ENCODE measurements at places on chromosomes 7 and 10.

GRCh38 chr10:3169271-3169670, 3.3 kb downstream of the PITRM1 start:
- no peak for DNase-seq

- DNase-seq: no peak
These were observed 8.1 kb downstream of the CYP26A1 start for GRCh38 chr10:93081834-93082233.

DNA sequence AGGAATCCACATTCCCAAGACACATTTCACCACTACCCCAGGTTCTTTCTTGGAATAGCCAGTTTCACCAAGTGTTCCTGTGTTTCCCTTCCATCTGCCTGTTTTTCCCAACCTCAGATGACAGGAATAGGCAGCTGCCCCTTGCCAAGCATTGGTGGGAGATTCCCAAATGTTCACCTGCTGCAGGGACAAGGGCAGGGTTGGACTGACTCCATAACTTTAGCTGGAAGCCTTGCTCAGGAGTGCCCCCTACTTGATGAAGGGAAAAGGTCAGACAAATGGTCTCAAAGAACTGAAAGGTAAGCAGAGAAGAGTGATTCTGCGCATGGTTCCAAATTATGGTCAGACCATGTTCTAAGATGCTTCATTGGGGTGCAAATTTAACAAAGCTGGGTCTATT, 45.1 kb upstream of the LYZL1 start:
- DNase-seq: no peak

- DNase-seq: no peak
These were observed 3.9 kb upstream of the GPER1 start for GRCh38 chr7:1083729-1084657.

DNA sequence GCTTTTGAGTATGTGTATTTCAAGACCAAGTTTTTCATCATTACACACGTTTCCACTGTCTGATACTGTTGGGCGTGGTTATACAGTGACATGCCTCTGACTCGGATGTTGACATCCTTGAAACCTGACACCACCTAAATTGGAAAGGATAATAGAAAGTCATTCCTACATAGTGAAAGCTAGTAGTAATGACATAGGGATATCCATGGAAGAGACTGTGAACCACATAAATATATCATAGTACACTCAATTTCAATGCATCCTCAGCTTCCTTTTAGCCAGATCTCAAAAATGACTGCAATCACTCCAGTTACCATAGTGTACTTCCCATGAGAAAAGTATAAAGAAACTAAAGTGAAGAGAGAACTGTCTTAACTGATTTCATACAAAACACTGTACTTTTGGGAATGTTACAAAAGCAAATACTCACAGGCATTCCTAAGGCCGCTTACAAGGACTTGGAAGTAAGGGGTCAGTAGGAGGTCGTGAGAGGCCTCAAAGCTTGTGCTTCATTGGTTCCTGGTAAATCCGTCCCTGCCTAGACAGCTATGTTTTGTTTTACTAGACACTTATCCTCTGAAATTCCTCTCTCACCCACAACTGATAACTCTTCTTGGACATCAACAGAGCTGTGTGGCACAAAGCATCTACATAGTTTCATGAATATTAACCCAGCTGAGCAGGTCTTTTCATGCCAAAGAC, 71.8 kb upstream of the VWDE start:
- no peak for DNase-seq

DNA sequence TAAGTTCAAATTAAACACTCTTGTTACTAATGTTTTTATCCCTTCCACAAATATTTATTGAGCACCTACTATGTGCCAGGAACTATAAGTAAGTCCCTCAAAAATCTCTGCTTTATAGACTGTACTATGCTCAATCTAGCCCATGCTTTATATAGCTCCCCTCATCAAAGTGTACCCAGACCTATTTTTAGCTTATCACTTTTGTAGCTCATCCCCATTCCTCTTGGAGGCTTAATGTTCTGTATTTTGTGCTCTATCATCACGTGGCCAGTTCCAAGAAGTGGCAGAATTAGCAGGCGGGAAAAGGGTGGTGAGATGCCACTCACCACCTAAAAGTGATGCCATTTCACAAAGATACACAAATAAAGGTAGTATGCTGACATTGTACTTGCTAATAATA, 138.1 kb upstream of the BET1 start:
- no peak for DNase-seq

DNA sequence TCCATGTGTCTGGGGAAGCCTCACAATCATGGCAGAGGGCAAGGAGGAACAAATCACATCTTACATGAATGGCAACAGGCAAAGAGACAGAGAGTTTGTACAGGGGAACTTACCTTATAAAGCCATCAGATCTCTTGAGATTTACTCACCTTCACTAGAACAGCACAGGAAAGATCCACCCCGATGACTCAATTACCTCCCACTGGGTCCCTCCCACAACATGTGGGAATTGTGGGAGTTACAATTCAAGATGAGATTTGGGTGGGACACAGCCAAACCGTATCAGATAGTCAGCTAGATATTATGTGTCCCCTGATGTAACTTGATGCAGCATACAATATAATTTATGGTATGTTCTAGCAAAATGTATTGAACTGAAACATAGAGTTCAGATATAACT, 14.1 kb upstream of the CEP41 start:
- no peak for DNase-seq

- no peak for DNase-seq
These were observed 280.5 kb upstream of the PPP2R2D start for GRCh38 chr10:131620314-131620713.

GRCh38 chr7:111866787-111867186, 304.5 kb upstream of the IMMP2L start:
- no peak for DNase-seq

- DNase-seq: no peak
These were observed 2.8 kb downstream of the ASIC3 start for GRCh38 chr7:151051108-151051507.
